ENCODE measurements at places on chromosomes 1 and 21.

DNA sequence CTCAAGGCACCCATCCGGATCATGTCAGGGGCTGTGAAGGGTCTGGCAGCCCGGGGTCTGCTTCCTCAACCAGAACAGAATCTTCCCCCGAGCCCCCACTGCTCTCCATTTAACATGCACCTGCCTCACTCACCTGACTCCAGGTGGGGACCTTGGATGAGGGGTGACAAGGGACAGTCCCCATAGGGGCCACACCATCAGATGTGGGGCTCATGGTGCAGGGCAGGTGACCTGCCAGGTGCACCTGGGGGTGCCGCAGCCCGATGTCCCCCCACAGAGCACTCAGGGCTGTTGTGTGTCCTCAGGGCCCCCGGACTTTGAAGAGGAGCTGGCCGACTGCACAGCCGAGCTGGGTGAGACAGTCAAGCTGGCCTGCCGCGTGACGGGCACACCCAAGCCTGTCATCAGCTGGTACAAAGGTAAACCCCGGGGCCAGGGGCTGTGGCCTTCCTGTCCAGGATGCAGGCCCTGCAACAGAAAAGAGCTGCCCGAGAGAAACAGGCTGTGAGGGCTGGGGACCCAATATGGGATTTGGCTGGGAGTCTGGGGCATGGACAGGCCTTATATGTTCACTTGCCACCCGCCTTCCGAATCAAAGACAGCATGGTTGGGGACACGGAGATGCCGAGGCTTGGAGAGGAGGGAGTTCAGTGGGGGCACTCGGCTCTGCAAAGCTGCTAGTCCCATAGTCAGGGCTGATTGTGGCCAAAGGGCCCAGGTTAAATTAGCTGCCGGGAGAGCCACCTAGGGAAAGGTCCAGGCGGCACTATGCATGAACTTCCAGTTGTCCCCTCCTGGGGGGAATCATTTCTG lies 64.6 kb downstream of the TRIM11 start:
- no peak for DNase-seq

GRCh38 chr1:229105109-229105508 lies 165.8 kb upstream of the RAB4A start:
- no peak for DNase-seq

GRCh38 chr1:222843469-222844410 lies 28.9 kb downstream of the DISP1 start:
- DNase-seq: no peak

DNA sequence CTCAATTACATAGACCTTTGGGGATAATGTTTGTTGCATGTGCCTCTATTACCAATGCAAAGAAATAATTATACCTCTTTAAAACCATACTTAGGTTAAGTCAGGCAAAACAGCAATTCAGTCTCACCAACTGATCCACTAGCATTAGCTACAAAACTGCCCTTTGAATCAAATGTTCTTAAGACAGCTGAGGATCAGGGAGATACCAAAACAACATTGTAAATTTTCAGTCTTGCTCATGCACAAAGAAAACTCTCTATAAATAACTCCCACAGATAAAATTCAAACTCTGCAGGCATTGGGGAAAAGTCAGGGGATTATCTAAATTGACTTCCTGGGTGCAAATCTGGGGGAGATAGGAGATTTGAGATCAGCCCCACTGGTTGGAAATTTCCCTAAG lies 100.9 kb upstream of the DPT start:
- DNase-seq: no peak

GRCh38 chr1:85334962-85335361 lies 58.5 kb upstream of the BCL10 start:
- no peak for DNase-seq

DNA sequence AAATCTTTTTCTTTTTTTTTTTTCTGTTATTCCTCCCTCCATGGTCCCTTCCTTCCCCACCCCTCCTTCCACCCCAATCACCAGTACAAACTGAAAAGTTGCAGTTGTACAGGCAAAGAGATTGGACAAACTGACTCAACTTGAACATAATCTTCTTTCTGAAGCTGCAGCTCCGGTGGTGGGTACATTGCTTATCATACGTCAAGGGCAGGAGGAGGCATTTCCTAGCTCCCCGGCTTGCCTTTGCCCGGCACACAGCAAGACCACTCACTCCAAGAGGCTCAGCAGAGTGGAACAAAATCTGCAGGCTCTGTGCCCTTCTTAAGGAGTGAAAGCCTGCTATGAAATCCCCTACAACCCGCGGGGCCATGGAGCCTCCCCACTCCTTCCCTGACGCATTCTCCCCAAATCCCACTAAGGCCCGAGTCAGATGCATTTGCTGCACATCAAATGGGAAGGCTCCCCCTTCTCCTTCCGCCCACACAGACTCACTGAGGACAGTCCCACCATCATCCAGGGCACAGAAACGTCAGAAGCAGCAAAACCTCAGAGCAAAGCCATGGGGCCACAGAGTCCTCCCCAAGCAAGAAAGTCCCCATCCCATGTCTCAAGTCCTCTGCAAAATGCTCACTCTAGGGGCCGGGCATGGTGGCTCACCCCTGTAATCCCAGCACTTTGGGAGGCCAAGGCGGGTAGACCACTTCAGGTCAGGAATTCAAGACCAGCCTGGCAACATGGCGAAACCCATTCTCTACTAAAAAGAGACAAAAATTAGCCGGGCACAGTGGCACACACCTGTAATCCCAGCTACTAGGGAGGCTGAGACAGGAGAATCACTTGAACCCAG lies 45.9 kb downstream of the SYF2 start:
- no peak for DNase-seq

- no peak for DNase-seq
Observed at GRCh38 chr1:239125027-239125426, 261.3 kb upstream of the CHRM3 start.

DNA sequence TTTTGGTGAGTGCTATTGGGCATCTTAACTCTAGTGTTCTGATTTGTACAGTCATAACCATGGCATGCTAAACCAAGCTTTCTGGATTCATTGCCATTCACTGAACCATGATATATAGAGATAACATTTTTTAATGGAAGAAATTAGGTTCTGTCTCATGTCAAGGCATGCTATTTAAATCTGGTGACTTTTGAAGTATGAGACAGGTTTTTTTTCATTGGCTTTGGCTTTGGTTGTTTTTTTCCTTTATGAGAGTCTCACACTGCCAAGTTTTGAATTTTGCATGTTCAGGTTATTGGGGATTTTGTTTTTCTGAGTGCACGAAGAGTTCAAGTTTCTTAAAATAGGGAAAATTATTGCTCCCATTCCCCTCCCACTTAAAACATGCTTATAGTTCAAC lies 141.3 kb upstream of the ADAMTS5 start:
- peak; percentile 25 for DNase-seq

DNA sequence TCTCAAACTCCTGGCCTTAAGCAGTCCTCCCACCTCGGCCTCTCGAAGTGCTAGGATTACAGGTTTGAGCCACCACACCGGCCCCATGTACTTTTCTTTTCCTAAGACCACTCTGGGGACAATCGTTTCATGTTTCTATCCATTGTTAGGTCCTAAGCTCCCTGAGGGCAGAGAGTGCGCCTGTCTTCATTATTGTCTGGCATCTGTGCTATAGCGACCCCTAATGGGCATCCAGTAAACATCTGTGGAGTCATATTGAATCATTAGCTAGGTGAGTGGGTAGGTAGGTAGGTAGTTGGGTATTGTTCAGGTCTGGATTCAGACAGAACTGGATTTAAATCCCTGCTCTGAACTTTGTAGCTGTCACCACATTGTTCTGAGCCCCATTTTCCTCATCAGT lies 66.1 kb downstream of the TMEM53 start:
- no peak for DNase-seq

DNA sequence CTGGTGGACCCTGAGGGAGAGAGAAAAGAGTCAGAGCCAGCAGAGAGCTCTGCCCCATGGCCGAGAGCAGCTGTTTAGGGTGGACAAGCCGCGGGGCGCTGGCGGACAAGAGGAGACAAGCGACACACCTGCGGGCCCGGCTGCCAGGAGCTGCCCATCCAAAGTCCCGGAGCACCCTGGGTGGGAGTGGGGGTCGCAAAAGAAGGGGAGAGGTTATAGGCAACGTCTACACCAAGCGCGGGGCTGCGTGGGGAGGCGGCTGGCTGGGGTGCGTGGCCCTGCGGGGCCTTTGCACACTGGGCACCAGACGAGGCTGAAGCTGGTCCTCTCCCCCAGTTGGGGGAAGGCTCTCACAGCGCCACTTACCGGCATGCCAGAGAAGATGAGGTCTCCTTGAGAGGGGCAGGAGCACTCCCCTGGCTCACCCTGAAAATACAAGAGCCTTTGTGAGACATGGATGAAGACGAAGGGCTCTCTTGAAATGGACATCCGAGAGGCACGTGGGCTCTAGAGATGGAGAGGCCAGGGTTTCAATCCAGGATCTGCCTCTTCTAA lies 24.1 kb downstream of the COL16A1 start:
- no peak for DNase-seq

GRCh38 chr1:205147191-205147835 lies 25.5 kb upstream of the RBBP5 start:
- no peak for DNase-seq

DNA sequence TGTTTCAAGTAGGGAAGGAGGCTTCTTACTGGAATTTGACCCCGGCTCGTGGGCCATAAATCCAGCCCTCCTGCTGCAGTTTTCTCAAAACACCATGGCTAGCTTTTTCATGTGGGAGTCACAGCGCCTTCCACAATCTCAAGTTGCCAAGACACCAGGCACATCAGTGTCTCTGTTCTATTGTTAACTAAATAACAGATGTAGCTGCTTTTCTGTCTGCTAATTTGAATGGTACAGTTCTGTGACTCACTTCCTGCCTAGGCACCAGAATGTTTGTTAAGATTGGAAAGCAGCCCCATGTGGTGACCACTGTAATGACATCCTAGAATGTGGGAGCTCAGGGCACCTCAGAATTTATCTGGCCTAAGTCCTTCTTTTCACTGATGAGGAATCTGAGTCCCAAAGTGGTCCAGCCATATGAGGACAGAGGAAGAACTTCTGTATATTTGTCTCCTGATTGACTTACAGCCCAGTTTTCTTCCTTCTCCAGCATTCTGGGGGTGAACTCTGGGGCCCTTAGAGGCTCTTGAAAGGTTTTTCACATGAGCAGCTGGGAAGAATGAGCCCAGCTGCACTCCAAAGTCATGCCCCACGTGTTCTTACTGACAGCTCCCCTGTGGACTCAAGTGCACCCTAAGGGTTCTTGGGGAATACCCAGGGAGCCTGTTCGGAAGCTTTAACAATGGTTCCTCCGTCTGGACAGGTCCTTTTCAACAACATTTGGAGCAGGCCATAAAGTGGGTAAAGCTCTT lies 27.5 kb downstream of the TRIM45 start:
- no peak for DNase-seq

DNA sequence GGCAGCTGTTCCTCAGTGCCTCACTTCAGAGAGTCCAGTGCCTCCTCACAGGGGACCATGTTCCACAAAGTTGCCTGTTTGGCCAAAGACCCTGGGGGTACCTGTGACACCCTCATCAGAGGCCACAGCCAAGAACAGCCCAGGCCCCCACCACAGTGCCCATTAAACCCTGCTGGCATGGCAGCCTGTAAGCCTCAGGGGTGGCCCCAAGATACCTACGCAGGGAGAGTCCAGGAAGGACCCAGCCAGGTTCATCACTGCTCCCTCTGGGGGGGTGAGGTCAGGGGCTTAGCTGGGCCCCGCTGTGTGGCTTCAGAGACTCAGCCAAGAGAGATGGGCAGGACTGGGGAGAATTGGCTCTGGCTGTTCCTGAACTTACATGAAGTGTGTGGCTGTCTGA lies 19.1 kb upstream of the PRDM16 start:
- DNase-seq: no peak

GRCh38 chr1:27603681-27604578 lies at the start of gene AHDC1:
TSS of gene AHDC1 (minus strand) at chr1:27604144. CDS start at chr1:27552115, 52,029 bp downstream.
- DNase-seq: peak; percentile 69

DNA sequence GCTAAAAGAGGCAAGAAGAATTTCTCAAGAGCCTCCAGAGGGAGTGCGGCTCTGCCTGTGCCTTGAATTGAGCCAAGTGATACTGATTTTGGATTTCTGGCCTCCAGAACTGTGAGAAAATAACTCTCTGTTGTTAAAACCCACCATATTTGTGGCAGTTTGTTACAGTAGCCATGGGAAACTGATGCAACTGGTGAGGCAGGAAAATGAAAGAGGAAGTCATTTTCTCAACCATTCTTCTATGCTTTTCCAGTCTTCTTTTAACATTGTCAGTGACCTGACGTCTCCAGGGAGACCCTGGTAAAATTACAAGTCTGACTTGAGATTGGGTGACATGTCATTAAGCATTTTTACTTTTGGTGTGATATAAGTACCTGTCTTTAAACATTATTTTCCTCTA lies 5.8 kb downstream of the OR6P1 start:
- DNase-seq: no peak

DNA sequence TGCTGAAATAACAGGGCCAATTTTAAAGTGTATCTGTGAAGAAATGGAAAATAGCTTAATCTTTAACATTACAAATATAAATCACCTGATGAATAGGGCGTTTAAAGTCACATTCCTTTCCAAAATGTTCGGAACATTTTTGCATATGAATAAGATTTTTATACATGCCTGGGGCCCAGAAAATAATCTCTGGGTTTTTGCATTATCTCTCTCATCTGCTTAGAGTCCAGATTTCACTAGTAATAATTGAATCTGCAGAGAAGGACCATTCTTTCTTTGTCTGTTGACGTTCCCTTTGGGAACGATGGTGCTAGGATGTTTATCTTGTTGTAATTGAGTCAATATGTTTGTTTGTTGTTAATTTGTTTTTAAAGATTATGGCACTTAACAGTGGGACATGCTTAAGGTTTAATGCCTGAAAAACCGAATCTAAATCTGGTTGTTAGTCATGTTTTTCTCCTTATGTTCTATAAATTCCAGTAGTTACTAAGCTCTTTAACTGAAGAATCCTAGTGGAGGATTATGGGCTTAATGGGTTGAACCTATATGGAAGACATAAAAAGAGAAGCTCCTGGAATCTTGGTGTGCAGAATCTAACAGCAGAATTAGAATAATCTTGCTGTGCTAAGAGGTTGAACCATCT lies 140.6 kb downstream of the VPS13D start:
- DNase-seq: no peak

DNA sequence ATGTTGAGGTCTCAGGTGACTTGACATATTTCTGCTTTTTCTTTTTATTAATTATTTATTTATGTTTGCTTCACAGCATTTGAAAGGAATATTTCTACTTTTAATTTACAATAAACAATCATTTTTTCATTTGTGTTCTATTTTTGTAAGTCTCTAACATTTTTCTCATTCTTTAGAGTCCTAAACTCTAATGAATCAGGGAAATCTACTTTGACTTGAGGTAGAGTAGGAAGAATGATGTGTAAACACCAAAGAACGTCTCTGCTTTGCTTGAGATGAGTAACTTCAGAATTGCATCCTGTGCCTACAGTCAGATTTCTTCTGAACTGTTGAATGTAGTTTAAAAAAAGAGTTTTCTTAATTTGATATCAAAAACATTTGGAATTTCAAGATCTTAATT lies 65.2 kb downstream of the CNST start:
- peak; percentile 18 for DNase-seq

All from AG09319 (cell line).